ENCODE measurements at places on chromosomes 11 and 22. TPM values are rescaled to one million over a fixed set of nuclear protein-coding genes. Genes with fewer than 3 reads are reported as not detected.

DNA sequence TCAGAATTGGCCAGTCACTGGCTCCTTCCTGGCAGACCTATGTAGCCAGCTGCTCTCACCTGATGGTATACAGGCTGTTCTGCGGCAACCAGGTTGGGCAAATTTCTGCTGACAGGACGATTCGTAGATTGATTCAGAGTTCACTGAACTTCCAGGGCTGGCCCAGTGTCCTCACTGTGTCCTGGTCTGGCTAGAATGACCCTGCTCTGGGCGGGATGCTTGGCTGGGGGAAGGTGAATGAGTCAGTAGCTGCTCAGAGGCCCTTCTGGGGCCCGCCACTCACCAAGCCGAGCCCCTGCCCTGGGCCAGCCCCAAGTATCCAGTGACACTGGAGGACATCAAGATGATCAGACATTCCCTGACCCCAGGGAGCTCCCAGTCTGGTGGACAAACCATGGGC, 62.9 kb upstream of the WNT11 start:
- H3K27ac ChIP-seq: no peak overlapping the region
- DNase-seq: no peak
- no peak overlapping the region for H3K4me3 ChIP-seq
- H3K27me3 ChIP-seq: peaks cover 3% of the 10 kb centered on the region

Gene PLAAT2
- polyA plus RNA-seq: 0.69 TPM

Gene OR52I2
- polyA plus RNA-seq: not detected

- no peak overlapping the region for H3K4me3 ChIP-seq
- H3K4me1 ChIP-seq: no peaks in the 10 kb centered on the region
- H3K27me3 ChIP-seq: peaks cover 48% of the 10 kb centered on the region
- H3K36me3 ChIP-seq: peaks cover 4% of the 10 kb centered on the region
Observed at GRCh38 chr11:127965939-127966668, 621.3 kb downstream of the ETS1 start.

- no peak overlapping the region for H3K4me3 ChIP-seq
- DNase-seq: no peak
- peaks cover 19% of the 10 kb centered on the region for H3K36me3 ChIP-seq
- no peaks in the 10 kb centered on the region for H3K27me3 ChIP-seq
- H3K4me1 ChIP-seq: peaks cover 6% of the 10 kb centered on the region
- no peak overlapping the region for H3K27ac ChIP-seq
Observed at GRCh38 chr22:31876156-31876920, 68.0 kb upstream of the YWHAH start.

DNA sequence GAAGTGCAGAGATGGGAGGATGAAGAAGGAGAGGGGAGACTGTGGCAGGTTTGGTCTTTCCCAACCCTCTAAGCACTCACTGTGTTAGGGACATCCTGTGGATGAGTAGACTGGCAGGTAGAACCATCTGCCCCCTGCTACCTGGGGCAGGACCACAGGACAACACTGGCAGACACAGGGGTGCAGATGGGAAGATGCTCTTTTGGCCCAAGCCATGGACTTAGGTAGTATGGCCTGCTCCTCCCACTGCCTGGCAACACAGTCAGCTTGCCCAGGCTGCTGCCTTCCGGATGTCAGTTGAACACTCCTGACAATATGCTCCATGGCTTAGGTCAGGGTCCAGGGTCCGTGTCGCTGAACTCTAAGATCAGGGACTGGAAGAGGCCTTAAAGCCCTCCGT, 140.7 kb upstream of the NAV2 start:
- no peaks in the 10 kb centered on the region for H3K36me3 ChIP-seq
- H3K4me1 ChIP-seq: no peaks in the 10 kb centered on the region
- H3K27me3 ChIP-seq: peaks cover 11% of the 10 kb centered on the region
- DNase-seq: no peak
- no peak overlapping the region for H3K27ac ChIP-seq

- peaks cover 92% of the 10 kb centered on the region for H3K4me1 ChIP-seq
- H3K27ac ChIP-seq: peak overlapping the region; percentile 99
- H3K4me3 ChIP-seq: peak overlapping the region; percentile 79
- DNase-seq: no peak
- no peaks in the 10 kb centered on the region for H3K36me3 ChIP-seq
Observed at GRCh38 chr22:37228106-37229011, 15.7 kb downstream of the RAC2 start.

Gene APOBEC3A
- not detected for polyA plus RNA-seq

DNA sequence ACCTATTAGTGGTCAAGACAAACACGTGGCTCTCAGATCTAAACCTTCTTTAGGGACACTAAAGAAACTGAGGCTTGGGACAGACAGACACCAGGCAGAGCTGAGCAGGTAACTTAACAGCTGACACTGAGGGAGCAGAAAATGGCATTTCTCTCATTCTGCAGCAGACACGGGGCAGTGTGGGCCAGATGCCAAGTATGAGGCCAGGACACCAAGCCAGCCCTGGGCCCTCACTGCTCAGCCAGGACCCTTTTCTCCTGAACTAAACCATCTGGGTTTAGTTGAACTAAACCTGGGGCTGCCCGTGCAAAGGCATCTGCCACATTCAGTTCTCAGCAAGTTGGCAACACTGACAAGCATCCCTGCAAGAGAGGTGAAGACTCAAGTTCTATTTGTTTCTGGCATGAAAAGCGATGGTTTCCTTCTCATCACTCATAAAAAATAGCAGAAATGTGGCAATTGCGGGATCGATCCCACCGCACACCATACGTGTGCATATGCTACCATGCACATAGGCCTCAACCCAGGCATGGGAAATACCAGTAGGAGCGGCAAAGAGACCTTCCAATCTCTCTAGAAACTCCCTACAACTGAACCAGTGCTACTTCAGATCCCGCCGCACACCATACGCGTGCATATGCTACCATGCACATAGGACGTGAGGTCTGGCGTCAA, 100.1 kb upstream of the BID start:
- H3K36me3 ChIP-seq: no peaks in the 10 kb centered on the region
- DNase-seq: no peak
- H3K27ac ChIP-seq: no peak overlapping the region

Gene GRAP2
- polyA plus RNA-seq: 176 TPM

DNA sequence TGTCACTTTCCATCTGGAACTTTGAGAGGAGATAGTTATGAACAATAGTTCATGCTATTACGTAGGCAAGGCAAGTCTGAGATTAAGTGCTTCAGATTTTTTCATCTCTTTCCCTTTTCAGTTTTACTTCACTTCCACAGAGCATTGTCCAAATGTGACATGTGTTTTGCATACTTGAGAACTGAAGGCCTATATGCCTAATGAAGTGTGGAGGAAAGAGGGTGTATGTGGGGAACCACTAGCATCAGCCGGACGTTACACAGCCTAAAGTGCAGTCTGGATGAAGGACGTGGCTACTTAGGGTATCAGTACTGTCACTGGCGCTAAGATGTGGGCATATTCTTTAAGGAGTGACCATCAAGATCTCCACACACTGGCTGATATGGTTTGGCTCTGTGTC, 26.2 kb downstream of the FANCF start:
- DNase-seq: no peak
- no peak overlapping the region for H3K27ac ChIP-seq
- no peaks in the 10 kb centered on the region for H3K36me3 ChIP-seq
- H3K4me3 ChIP-seq: no peak overlapping the region
- no peaks in the 10 kb centered on the region for H3K4me1 ChIP-seq

DNA sequence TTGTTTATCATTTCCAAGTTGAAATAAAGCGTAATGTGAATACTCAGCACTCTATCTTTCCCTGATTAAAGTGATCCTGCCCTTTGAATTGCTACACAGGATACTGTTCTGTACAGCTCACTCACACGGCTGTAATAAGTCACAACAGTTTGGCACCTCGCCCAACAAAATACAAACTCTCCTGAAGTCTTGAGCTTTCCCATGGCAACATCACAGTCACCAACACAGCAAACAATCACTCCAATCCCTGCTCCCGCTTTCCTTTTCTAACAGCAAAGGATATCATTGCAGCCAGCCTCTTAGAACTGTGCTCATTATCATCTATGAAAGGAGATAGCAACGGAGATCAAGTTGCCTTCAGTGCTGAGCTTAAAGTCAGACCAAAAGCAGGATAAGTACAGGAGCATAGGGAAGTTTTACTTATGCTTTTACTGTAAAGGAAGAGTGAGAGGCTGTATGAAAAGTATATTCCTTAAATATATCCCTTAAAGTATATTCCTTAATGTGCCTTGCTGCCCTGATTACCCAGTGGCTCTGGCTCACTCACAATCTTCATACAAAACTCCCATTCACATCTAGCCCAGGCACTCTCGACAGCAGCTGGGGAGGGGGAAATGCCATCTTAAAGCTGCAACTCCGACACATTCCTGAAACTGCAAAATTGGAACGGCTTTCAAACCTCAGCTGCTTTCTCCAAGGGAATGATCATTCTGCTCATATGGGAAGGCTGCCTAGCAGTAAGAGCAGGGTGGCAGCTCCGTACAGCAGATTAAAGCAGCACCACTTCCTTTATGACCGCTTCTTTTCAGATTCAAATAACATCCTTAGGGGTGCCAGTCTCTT, 35.8 kb downstream of the MAML2 start:
- peaks cover 30% of the 10 kb centered on the region for H3K36me3 ChIP-seq
- H3K4me3 ChIP-seq: peak overlapping the region; percentile 86
- H3K27ac ChIP-seq: peak overlapping the region; percentile 76
- DNase-seq: peak; percentile 17
- H3K4me1 ChIP-seq: peaks cover 75% of the 10 kb centered on the region

Gene SLC25A1
- polyA plus RNA-seq: 57.5 TPM

Gene SAA4
- polyA plus RNA-seq: not detected

DNA sequence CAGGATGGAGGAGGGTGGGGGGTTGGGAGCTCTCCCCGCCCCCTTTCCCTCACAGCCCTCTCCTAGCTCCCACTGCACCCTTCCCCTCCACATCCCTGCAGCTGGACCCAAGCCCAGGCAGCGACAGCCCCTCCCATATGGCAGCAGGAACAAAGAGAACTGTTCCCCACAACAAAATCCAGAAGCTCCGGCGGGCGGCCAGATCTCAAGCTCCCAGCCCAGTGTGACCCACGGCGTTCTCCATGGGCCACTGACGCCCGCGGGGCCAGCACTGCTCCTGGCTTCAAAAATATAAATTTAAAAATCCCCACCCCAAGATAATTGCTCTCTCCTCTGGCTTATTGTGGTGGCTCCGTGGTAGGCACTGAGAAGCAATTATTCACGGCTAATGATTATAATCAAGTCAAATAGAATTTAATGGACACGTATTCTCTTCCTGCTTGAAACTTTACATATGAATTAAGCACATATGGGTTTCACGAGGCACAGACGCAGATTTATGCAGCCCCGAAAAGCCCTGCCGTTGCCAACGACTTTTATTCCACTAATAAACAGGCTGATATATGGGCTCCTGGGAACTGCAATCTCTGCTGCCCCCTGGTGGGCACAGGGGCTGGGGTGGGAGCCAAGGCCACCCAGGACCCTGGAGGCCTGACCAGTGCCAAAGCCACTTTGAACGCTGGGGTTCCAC, 17.5 kb downstream of the MACROD1 start:
- peak; percentile 53 for DNase-seq
- H3K27ac ChIP-seq: no peak overlapping the region
- H3K4me1 ChIP-seq: peaks cover 9% of the 10 kb centered on the region
- no peaks in the 10 kb centered on the region for H3K36me3 ChIP-seq
- no peaks in the 10 kb centered on the region for H3K27me3 ChIP-seq

GRCh38 chr11:7694235-7694634, 12.0 kb downstream of the OVCH2 start:
- H3K4me1 ChIP-seq: no peaks in the 10 kb centered on the region
- peaks cover 35% of the 10 kb centered on the region for H3K27me3 ChIP-seq

Gene CBLIF
- not detected for polyA plus RNA-seq

GRCh38 chr22:39490135-39490798, 11.8 kb upstream of the MIEF1 start:
- H3K27me3 ChIP-seq: no peaks in the 10 kb centered on the region
- no peak overlapping the region for H3K4me3 ChIP-seq
- peaks cover 9% of the 10 kb centered on the region for H3K4me1 ChIP-seq
- no peaks in the 10 kb centered on the region for H3K36me3 ChIP-seq
- DNase-seq: peak; percentile 69

DNA sequence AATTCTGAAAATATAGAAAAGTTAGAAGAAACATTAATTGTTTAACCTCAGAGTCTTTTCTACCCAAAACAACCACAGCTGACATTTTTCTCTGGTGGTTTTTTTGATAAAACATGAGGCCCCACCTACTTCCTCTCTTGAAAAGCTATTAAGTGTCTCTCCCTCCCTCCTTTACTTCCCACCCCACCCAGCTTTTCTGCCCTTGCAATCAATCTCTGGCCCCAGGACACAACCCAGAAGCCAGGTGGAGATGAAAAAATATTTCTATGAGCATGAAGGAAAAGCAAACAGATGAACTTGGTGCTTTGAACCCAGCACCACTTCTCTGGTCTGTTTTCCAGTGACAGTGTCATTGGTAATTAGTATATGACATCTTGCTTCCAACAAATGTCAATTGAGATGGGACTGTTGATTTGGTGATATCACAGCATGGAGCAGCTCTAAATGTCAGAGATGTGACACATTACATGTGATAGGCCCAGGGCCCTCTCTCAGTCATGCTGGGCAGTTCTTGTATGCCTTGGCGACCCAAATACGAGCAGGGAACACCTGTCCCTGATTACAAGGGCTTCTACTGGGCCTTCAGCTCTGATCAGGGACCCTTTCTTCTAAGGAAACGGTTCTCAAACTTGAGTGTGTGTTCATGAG, 23.9 kb upstream of the TMPRSS13 start:
- peak; percentile 69 for DNase-seq
- peaks cover 87% of the 10 kb centered on the region for H3K4me1 ChIP-seq
- H3K4me3 ChIP-seq: peak overlapping the region; percentile 82
- peak overlapping the region; percentile 82 for H3K27ac ChIP-seq
- peaks cover 15% of the 10 kb centered on the region for H3K36me3 ChIP-seq

- no peak overlapping the region for H3K27ac ChIP-seq
- H3K27me3 ChIP-seq: peaks cover 9% of the 10 kb centered on the region
- H3K4me1 ChIP-seq: no peaks in the 10 kb centered on the region
- no peak for DNase-seq
- H3K36me3 ChIP-seq: no peaks in the 10 kb centered on the region
Observed at GRCh38 chr11:110032957-110033570, 60.1 kb upstream of the ZC3H12C start.

Gene CDC42BPG
- polyA plus RNA-seq: 0.13 TPM

- no peak overlapping the region for H3K27ac ChIP-seq
- H3K4me1 ChIP-seq: no peaks in the 10 kb centered on the region
- no peak for DNase-seq
- H3K4me3 ChIP-seq: no peak overlapping the region
Observed at GRCh38 chr11:107468596-107468995, 11.0 kb upstream of the CWF19L2 start.

Gene MS4A4A
- polyA plus RNA-seq: not detected
